Stimulated activated CD4-positive, alpha-beta T cell treated with anti-CD3 and anti-CD28 coated beads, Interleukin-12 subunit alpha, Interleukin-12 subunit beta, amount 100 ng/mL, for 4 hours (primary cell): ENCODE measurements at places on chromosomes 3 and 15.

GRCh38 chr15:74044267-74045110 lies 37.9 kb downstream of the GOLGA6A start:
- DNase-seq, result no peak

GRCh38 chr3:11603628-11604027 lies 40.1 kb downstream of the VGLL4 start:
- DNase-seq, result no peak

- no peak for DNase-seq
Measured at GRCh38 chr15:58932710-58933280, 684 bp downstream of the SLTM start.

- no peak for DNase-seq
Measured at GRCh38 chr3:148974726-148975125, 16.6 kb upstream of the GYG1 start.

DNA sequence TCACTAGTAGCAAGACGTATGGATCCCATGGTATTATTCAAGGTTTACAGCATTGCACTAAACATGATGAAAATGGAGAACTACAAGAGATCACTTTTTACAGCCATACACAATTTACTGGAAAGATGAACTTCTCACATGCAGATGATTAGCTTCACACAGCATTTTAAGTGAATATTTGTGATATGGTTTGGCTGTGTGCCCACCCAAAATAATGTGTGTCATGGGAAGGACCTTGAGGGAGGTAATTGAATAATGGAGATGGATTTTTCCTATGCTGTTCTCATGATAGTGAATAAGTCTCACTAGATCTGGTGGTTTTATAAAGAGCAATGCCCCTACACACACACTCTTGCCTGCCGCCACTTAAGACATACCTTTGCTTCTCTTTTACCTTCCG lies 662.0 kb upstream of the CCDC54 start:
- no peak for DNase-seq
